ENCODE measurements at places on chromosomes 6 and 20.

DNA sequence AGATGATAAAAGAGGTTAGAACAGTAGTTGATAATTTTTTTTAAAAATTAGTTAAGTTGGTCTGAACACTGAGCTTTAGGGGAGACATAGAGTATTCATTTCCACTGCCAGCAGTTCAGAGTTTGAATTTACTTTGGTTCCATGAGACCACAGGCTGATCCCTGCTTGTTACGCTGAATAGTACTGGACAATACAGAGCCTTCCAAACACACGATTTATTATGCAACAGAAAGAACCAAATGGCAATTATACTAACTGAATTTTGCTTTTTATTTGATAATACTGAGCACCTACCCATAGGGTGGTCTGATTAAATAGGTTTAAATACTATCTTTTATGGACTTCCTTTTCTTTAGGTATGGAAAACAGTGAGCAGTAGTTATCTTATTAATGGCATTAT, 111.4 kb downstream of the POPDC3 start:
- DNase-seq = no peak

DNA sequence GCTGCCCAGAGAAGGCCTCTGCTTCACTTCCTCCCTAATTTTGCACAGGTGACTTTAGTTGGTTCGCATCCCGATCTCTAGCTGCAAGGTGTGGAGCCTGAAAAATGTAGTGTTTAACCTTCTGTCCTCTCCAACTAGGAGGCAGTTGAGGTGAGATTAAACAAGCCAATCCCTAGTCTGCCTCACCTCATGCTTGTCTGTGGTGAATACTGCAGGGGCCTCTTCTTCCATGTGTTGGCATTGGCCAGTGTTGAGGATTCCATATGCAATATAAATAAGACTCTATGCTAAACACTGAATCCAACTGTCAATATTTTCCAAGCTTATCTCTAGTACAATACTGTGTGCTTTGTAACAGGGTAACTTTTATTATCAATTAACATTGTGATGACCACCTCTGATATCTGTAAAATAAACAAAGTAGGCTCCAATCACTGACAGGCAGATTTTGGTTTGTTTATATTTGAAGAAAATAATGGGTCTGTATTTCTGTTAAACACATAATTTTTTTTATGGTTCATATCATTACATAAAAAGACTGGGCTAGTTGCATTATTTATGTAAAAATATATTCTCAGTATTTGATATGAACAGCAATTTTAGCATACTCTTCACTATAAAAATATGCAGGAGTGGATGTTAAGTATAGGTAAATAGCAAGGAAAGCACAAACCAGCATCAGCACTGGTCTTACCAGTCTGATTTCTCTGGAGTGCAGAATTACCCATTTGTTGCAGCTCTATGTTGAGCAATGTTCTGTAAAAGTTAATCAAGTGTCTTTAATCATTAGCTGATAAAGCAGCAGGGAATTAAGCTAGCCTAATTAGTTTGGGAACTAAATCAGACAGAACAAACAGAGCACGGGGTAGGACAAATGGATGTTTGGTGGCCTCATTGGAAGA, 74.0 kb downstream of the ANKRD6 start:
- no peak for DNase-seq

DNA sequence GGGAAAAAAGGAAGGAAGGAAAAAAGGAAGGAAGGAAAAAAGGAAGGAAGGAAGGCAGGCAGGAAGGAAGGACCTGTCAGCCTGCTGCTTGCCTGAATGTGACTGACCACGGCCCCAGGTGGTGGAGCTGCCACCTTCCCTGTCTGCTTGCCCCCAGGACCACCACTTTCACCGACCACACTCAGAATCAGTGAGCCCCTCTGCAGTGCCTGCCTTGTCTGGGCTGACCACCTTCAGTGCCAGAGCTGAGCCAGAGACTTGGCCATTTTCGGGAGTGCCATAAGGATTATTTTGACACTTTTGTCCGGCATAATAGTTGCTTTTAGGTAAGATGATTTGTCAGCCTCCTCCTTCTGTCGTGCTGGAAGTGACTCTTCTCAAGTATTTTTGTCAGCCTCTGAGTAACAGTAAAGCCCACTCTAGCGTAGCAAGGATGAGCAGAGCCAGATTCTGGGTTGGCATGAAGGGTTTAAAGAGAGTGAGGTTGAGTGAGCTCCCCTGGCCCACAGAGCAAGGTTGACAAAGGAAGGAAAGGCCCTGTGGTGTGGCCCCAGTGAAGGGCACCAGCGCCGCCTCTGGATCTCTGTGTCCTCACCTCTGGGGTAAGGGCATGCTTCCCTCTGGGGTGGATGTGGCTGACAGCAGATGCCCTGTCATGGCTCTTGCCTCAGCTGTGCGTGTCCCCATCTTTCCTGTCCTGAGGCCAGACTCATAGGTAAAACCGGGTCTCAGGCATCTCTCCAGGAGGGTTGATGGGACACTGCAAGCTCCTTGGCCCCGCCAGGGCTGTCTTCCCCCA, 214.7 kb upstream of the FOXQ1 start:
- no peak for DNase-seq

GRCh38 chr6:108294297-108294726, 542 bp upstream of the AFG1L start:
- no peak for DNase-seq

All from activated CD4-positive, alpha-beta T cell treated with anti-CD3 and anti-CD28 coated beads, Interleukin-2, amount 50 U/mL, for 48 hours (primary cell).